ENCODE measurements at places on chromosomes 4 and X.

DNA sequence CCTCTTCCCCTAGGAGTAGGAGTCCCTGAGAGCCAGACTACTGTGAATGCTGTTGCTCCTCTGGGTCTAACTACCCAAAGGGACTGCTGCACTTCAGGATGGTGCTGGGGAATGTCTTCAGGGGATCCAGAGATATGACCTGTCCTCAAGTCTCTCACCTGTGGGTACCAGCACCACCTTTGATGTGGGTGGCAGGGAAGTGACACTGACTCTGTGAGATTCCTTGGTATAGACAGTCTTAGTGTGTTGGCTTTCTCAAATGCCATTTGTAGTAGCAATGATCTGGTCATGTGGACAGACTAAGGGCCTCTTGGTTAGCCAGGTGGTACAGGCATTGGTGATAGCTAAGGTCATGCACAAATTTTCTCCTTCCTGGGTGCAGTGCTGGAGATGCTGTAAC lies 108.9 kb upstream of the ADAMTS3 start:
- DNase-seq, result no peak

DNA sequence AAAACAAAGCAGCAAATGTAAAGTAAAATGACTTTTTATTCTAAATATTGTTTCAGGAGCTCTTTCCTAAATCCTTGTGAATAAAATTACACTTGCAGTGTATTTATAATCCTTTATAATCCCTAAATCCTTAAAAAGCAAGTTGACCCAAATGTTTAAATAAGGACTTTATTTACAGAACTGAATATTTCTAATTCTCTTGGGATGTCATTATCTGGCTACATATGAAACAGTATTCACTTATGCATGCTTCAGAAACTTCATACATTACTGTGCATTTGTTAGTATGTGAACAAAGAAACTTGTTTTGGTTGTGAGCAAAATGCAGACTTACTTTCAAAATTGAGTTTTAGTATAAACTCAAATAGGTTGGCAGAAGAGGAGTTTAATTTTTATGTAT lies 49.2 kb downstream of the PTTG2 start:
- no peak for DNase-seq

- DNase-seq, result no peak
Observed at GRCh38 chrX:19606902-19607301, 91.6 kb upstream of the MAP3K15 start.

GRCh38 chrX:13373431-13374187 lies 53.8 kb upstream of the ATXN3L start:
- DNase-seq, result peak; percentile 24

GRCh38 chr4:156619154-156619934 lies 352.3 kb downstream of the PDGFC start:
- DNase-seq, result no peak

DNA sequence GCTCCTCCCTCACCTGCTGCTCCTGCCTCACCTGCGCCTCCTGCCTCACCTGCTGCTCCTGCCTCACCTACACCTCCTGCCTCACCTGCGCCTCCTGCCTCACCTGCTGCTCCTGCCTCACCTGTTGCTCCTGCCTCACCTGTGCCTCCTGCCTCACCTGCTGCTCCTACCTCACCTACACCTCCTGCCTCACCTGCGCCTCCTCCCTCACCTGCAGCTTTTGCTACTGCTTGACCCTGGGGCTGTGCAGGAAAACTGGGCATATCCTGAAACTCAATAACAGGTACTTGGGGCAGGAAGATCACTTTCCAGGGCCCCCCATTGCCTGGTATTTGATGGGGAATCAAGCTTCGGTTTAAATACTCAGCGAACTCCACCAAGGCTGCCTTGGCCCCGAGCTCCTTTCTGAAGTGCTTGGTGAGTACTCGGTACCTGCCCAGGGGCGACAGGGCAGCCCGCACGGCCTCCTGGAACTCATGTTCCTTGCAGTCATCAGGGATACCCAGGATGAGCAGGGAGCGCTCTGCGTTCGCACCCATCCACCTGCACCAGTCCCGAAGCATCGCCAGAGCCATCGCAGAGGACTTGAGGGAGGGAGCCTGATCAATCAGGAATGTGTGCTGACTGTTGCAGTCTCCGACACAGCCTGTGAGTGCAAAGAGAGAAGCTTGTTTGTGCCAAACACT lies 2.7 kb downstream of the PNMA6E start:
- no peak for DNase-seq

DNA sequence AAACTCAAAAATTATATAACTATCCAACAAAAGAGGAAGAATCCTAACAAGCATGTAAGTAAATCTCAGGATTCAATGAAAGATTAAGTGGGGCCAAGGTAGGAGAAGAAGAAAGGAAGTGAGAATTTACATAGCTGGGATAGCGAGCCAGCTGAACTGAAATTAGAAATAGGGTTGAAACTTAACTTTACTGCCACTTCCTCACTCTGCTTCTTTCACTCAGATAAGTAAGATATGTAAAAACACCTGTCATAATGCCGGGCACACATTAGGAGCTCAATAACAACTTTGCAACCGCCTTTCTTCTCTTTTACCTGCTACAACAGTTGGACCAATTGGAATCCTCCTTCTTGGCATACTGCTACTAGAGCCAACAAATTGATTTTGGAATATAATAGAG lies 129.4 kb downstream of the CNKSR2 start:
- DNase-seq, result no peak

DNA sequence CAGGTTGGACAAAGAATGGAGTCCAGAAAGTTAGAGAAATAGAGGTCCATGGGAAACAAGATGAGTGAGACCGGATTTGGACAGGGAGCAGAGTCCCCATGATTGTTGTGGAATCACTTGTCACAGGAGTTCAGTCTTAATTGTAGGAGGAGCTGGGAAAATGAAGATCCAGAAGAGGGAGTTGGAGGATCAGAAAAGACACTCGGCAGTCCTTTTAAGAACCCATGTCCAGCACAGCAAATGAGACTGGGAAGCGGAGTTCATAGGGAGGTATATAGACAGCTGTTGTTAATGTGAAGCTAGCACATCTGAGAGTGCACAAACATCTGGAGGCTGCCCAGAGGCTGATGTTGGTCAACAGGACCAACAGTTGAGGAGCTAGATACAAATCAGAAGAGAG lies 111.4 kb upstream of the RXFP1 start:
- no peak for DNase-seq

- no peak for DNase-seq
Observed at GRCh38 chrX:96474741-96475125, 209.9 kb upstream of the DIAPH2 start.

- DNase-seq, result no peak
Observed at GRCh38 chr4:153790962-153791551, 2.2 kb upstream of the SFRP2 start.

- no peak for DNase-seq
Observed at GRCh38 chr4:88775026-88775425, 77.4 kb upstream of the NAP1L5 start.

GRCh38 chrX:122863067-122863466 lies 321.0 kb upstream of the GRIA3 start:
- no peak for DNase-seq

- DNase-seq, result peak; percentile 56
Observed at GRCh38 chr4:151801547-151802516, 41.0 kb upstream of the GATB start.

DNA sequence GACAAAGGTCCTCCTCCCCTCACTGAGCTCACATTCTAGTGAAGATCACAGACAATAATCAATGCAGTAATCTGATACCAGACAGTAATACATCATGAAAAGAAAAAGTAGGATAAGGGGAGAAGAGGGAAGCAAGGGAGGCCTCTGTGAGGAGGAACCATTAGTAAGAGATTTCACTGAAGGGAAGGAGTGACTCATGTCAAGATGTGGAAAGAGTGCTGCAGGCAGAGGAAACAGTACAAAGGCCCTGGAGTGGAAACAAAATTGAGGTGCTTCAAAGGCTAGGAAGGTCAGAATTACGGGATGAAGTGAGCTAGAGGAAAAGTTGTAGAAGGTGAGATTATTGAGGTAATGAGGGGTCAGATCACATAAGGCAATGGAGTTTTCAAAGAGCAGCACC lies 38.1 kb downstream of the LAMTOR3 start:
- peak; percentile 92 for DNase-seq

DNA sequence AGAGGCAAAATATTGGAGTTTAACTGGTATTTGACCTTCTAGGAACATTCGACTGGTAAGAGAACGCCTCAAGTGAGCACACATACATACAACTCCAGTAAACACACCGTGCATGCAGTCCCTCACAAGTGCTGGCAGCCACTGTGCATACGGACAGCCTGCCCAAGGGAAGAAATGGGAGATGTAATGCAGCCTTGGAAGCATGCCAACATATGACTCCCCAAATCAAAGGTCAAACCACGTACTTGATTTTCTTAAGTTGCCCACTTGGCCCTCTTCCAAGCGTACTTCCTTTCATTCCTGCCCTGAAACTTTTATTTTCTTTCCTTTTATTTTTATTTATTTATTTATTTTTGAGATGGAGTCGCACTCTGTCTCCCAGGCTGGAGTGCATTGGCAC lies 206.6 kb downstream of the SPRY1 start:
- no peak for DNase-seq

- no peak for DNase-seq
Observed at GRCh38 chrX:54208531-54208930, 25.5 kb upstream of the FAM120C start.

- DNase-seq, result no peak
Observed at GRCh38 chr4:37728064-37728463, 41.9 kb upstream of the RELL1 start.

- DNase-seq, result no peak
Observed at GRCh38 chrX:10244915-10245622, 88.3 kb downstream of the CLCN4 start.

DNA sequence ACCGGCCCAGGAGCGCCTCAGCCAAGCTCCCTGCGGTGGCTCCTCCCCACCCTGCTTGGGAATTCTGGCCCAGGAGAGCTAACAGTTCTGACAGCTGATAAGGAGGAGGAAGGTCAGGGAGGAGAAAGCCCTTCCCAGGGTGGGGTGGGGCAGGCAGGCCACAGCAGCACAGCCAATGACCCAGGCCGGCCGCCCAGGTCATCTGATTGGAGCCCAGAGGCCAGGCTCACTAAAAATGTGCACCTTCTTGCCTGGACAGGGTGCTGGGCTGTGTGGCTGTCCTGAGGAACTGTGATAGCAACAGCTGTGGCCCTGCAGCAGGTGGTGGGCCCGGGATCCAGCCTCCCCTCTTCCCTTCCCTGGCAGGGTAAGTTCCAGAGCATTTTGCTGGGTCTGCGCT lies 17.2 kb upstream of the SH3TC1 start:
- DNase-seq, result no peak

DNA sequence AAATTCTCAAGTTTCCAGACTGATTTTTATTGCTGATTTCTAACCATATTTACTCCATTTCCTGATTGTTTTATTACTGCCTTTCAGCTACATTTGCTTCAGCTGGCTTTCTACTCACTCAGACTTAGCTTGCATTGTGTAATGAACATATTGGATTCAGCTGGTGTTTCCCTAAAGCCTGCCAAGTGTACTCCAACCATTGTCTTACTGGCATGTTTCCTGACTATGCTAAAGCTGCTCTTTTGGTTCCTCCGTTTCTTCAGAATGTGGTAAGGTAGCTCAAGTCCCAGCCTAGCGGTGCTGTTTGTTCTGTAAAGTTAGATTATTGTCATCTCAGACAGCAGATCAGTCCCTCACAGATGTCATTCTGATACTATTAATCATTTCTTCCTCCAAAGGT lies 53.1 kb upstream of the GLRA2 start:
- no peak for DNase-seq

DNA sequence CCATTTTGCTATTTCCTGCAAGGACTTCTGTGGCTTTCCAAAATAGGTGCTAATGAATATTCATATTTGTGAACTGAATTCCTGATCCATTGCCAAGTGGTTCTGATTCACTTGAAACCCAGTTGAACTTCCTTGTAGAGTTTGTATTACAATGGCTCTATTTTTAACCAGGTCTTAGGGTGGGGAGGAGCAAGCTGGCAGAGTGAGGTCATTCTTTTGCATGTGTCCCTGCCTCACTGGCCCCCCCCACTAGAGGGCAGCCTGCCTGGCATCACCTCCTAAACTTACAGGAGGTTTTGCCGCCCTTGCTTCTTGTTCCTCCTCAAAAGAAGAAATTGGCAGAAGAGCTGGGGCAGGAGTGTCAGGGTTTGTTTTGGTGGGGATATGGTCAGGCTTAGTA lies 10.5 kb downstream of the PTTG2 start:
- DNase-seq, result peak; percentile 84
